ENCODE measurements at places on chromosomes 11 and 22.

GRCh38 chr11:61693922-61694601, 13.9 kb downstream of the DAGLA start:
- DNase-seq = peak; percentile 32

GRCh38 chr11:61045271-61045670, 57.0 kb upstream of the CD5 start:
- no peak for DNase-seq

GRCh38 chr22:38114484-38115398, 4.3 kb upstream of the BAIAP2L2 start:
- DNase-seq = peak; percentile 92

- peak; percentile 90 for DNase-seq
Measured at GRCh38 chr11:108647701-108648527, 17.0 kb upstream of the DDX10 start.

GRCh38 chr11:75740681-75741080, 23.0 kb downstream of the MOGAT2 start:
- no peak for DNase-seq

DNA sequence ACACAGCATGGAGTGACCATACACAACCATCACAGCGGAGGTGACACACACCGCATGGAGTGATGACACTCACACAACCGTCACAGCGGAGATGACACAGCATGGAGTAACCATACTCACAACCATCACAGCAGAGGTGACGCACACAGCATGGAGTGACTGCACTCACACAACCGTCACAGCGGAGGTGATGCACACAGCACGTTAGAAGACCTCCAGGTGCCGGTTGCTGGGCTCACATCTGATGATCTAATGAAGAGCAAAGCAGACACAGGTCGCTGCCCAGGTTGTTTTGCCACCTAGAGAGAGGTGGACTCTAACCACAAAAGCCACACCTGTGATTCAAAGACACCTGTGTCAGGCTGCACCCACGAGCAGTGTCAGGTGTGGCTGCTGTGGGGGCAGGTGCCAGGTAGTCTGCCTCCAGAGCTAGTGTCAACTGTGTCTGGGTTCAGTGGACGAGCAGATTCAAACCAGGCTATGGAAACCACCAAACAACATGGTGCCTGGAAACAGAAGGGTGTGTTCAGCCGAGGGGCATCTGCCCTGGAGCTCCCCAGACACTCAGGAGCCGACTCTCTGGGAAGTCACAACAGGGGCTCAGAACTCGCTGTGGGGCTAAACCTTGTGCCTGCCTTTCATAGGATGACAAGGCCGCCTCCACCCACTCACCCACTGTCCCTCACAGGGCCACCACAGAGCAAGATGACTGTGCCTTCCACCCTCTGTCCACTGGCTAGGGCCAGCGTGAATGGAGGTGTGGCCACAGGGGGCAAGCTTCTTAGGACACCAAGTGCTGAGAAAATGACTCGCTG, 608.2 kb downstream of the TBC1D22A start:
- DNase-seq = no peak

GRCh38 chr22:35170716-35171697, 86.3 kb upstream of the HMGXB4 start:
- DNase-seq = no peak

DNA sequence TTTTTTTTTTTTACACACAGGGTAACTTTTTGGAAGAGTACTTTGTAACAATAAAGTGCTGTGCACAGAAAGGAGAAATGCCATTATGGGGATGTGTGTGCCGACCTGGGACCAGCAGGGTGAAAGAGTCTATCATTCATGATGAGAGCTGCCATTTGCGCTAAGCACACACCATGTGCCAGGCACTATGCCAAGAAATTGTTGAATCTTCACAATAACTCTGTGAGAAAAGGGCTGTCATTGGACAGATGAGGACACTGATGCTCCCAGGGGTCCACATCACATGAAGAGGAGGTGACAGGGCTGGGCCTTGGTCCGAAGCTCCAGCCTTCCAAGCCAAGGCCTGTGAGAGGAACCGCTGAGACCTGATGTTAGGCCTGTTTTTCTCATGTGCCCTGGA, 5.6 kb downstream of the DUSP18 start:
- no peak for DNase-seq

- DNase-seq = peak; percentile 7
Measured at GRCh38 chr11:78800756-78801155, 226.1 kb upstream of the NARS2 start.

- no peak for DNase-seq
Measured at GRCh38 chr22:32692371-32692770, 109.1 kb upstream of the TIMP3 start.

DNA sequence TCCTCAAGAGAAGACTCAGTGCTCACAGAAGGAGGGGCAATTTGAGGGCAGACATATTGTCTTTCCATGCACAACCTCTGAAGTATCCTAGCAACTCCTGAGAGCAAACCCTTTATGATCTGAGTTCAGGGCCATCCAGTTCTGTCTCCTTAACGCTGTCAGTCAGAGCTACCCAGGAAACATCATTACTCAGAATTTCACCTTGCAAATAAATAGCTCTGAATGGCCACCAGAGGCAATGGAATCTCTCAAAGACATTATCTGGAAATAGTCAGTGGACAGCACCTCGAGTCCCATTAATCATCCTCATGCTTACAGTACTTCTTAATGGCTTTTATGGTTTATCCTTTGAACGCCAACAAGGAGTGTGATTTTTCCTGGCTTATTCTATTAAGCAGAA, 656.1 kb downstream of the OPCML start:
- DNase-seq = no peak

DNA sequence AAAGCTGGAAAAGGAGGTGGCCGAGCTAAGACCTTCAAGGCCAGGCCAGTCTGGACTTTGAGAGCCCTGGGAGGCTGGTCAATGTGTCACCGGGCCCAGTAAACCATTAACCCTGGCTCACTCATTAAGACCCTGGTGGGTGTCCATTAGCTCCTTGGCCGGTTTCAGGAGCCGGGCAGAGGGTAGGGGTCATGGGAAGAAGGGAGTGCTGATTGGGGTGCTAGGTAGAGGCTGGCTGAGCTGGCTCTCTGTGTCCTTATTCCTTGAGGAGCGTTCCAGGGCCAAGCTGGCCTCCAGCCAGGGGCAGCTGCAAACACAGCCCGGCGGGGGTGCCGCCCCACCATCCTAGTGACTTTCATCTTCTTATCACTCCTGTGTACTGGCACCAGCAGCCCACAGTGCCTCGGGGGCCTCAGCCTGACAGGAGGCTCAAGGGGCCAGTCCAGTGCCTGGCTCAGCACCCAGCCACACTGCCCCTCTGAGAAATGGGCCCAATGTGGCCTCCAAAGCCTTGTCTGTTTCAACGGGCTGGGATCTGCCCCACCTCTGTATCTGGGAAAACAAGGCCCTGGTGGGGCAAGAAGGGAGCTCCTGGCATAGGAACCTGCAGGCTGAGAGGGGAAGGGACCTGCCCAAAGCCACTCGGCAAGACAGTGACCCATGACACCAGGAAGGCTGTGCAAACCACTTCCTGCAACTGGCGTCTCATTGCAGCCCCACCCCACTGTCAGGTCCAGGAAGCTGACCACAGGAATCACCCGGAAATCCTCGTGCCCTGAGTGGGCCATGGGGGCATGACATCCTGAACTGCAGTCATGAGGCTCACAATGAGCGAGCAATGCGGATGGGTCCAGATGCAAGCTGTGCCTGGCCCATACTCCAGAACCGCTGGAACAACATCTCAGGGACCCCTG, 15.1 kb upstream of the RGL4 start:
- DNase-seq = no peak

DNA sequence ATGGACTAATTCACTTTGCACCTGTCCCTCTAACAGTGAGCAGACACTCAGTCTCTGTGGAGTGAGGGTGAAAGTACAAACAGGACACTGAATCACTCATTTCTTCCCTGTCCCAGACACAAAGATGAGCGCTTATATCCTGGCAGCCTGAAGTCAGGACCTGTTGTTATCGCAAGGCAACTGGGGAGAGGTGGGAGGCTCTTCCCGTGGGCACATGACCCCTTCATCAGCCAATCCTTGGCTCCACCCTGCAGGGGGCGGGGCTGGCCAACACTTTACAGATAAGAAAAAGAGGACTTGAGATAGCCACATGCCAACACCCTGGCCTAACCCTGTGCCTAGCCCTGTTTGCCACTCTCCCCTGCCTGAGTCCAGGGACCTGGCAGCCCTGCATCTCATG, 29.5 kb upstream of the TESMIN start:
- peak; percentile 50 for DNase-seq

- DNase-seq = no peak
Measured at GRCh38 chr11:106399624-106400023, 322.2 kb downstream of the AASDHPPT start.

DNA sequence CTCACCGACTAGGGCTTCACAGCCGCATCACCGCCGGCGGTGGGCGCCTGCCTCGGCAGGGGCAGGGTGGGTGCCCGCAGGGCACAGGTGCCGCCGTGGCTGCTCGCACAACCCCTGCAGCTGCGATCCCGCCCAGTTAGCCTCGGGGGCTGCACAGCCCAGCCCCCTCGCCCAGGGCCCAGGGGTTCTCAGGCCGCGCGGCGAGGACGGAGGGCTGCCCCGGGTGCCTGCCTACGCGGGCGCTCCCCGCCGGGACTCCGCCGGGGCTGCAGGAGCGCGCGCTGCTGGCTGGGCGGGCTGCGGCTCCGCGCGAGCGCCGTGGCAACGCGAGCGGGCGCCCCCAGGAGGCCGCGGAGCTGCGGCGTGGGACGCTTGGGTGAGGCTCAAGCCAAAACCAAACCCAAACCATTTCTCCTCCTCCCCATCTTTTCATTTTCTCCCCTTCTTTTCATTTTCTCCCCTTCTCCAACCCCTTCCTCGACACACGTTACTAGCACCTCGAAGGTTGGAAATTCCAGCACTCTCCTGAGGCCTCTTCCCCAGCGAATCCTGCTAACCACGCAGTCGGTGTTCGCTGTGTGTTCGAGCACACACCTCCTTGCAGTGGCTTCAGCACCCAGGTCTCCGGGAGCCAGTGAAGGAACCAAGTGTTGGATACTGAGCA, at the start of gene MICAL3:
MICAL3 (minus strand) TSS at position 286 of the 664 bp plus-strand sequence. CDS start 117,749 bp downstream, outside the sequence.
- DNase-seq = peak; percentile 81

DNA sequence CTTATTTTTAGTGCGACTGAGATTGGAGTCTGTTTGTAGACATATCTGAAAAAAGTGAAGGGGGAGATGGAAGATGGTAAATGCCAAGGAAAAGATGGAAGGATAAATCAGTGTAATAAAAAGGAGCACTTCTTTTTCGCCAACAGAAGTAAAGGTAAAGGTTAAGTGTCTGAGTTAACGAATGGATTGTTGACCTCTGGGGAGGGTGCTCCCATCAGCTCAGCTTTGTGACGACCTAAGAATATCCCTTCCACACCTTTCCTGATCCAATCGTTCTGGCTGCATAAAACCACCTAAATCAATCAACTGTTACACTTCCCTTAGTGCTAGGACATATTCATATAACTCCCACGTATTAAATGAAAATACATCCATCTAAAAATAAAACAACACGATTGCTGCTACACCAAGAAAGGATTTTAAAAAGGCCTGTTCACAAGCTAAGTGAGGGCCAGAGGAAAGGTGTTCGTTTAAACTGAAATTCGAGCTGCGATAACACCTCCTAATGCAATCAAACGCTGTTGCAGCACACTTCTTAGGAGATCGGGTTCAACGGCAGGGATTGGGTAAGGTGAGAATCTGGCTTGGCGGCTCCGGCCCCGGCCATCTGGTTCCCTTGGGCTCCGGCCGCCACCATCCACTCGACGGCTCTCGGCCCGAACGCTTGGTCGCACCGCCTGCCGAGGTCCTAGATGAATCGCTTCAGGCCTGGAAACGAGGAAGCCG, 658 bp downstream of the C11orf71 start:
- no peak for DNase-seq

DNA sequence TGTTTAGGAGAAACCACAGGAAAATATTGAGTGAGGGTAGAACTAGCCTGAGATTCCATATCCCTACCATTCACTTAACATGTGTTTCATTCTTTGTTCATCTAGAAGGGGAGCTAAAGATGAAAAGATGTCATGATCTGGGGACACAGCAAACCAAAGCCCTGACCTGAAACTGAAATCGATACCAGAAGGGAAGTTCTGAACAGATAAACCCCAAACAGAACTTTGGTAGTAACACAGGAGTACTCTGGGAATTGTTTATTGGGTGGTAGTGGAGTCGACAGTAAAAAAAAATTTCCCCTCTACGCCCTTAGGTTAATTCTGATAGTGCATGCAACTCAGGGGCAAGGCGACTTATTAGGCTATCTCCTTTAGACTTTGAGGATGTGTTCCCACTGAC, 27.2 kb downstream of the OR2AT4 start:
- no peak for DNase-seq

DNA sequence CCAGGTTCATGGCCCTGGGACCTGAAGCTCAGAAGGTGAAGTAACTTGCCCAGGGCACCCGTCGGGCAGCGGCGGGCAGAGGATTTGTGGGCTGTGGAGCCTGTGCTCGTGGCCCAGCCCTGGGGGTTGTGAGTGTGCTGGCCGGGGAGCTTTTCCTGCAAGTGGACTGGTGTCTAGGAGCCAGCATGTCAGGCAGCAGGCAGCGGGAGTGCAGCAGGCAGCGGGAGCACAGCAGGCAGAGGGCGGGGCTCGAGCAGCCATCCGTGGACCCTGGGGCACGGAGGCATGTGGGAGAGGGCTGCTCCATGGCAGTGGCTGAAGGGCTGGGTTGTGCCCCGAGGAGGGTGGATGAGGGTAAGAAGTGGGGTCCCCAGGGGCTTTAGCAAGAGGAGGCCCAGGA, 72.7 kb upstream of the PPP6R3 start:
- no peak for DNase-seq

- no peak for DNase-seq
Measured at GRCh38 chr11:105111145-105111944, 28.2 kb downstream of the CARD18 start.

GRCh38 chr11:118899706-118900360, 16.1 kb downstream of the CXCR5 start:
- no peak for DNase-seq

DNA sequence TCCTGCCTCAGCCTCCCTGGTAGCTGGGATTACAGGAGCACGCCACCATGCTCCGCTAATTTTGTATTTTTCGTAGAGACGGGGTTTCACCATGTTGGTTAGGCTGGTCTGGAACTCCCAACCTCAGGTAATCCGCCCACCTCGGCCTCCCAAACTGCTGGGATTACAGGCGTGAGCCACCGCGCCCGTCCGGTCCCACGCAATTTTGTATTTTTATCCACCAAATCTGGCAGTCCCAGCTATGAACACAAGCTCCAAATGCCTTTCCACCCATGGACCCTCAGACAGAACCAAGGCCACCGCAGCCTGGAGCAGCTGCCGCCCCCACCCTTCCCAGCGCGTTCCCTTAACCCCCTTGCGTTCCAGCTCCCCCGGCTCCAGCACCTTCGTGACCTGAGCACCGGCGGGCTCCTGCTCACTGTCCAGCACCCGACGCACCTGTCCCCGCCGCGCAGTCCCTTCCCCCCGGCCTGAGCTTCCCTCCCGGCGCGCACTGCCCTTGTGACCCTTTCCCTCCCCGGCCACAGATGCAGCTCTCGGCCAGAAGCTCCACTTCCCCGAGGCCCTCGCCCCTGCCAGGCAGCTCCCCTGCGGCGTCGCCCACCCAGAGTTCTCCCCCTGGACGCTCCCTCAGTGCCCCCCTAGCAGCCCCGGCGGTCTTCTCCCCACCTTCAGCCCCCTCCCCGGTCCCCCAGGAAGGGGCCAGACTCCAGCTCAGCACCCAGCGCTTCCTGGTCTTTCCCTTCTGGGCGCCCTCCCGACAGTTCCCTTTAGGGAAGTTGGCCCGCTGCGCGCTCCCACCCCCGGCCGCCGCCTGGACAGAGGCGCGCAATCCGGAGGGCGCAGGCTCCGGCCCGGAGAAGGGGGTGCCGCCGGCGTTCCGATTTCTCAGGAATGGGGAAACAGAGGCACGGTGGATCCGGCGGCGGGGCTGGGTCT, 5.6 kb upstream of the ZBED4 start:
- no peak for DNase-seq
